ENCODE measurements at places on chromosomes 11 and 22.
A peak's percentile ranks its signal among the peaks of the same experiment; 100 is the strongest.

GRCh38 chr11:82714346-82715174 is 19.1 kb downstream of the FAM181B start:
- DNase-seq = no peak

GRCh38 chr22:49481659-49482399 is 345.8 kb downstream of the BRD1 start:
- DNase-seq = no peak

GRCh38 chr11:5596607-5597201 is at the start of gene TRIM6:
Gene TRIM6 (plus strand): TSS chr11:5596637. CDS start chr11:5596898, 261 bp downstream.
- no peak for DNase-seq

DNA sequence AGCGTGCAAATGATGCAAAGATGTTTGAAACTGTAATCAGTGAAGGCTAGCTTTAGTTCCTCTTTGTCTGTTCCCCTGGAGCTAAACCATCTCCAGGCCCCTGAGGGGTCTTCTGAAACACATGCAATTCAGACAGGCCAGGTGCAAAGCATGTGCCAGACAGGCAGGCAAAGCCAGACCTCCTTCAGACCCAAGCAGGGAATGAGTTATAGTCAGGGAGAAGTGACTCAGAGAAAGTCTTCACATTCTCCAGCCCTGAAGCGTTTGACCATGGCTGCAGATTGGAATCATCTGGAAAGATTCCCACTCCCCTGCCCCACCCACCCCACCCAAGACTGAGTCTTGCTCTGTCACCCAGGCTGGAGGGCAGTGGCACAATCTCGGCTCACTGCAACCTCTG is 187.0 kb upstream of the ISX start:
- no peak for DNase-seq

- DNase-seq = no peak
These were observed 3.2 kb upstream of the TBX1 start for GRCh38 chr22:19757140-19757984.

- DNase-seq = no peak
These were observed 63.7 kb downstream of the MED15 start for GRCh38 chr22:20571078-20571503.

- DNase-seq = no peak
These were observed 756 bp downstream of the CLNS1A start for GRCh38 chr11:77636731-77637344.

GRCh38 chr11:75423721-75424120 is 9.3 kb downstream of the KLHL35 start:
- DNase-seq = no peak

- DNase-seq = no peak
These were observed 9.9 kb upstream of the PARVB start for GRCh38 chr22:44014241-44014640.

- DNase-seq = no peak
These were observed 642 bp downstream of the NAA40 start for GRCh38 chr11:63939397-63939891.

DNA sequence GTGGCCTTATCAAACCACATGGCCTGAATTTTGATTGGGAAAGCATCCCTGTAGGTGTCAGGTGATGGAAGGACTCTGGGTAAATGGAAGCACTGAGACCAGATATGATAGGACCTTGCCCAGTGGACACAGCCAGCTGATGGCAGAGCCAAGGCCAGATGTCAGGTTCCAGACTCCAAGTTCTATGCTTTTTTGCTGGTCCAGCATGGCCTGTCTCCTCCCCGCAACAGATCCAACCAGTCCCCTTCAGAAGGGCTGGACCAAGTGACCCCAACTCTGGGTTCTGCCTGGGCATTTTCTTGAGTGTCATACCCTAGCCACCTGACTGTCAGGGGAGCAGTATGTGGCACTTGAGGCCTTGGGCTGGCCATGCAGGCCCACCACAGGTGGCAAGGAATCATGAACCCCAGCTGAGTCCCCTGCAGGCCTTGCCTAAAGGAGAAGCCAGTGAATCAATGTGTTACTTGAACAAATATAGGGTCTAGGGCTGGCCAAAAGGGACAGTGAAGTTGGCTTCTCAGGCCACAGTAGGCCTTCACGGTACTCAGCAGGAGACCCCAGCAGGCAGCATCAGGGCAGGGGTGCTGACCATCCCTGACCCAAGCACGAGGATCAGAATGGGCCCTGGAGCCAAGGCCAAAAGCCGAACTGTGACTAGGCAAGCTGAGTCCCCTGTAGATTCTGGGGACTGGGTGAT is 27.1 kb downstream of the KCNQ1OT1 start:
- DNase-seq = no peak

DNA sequence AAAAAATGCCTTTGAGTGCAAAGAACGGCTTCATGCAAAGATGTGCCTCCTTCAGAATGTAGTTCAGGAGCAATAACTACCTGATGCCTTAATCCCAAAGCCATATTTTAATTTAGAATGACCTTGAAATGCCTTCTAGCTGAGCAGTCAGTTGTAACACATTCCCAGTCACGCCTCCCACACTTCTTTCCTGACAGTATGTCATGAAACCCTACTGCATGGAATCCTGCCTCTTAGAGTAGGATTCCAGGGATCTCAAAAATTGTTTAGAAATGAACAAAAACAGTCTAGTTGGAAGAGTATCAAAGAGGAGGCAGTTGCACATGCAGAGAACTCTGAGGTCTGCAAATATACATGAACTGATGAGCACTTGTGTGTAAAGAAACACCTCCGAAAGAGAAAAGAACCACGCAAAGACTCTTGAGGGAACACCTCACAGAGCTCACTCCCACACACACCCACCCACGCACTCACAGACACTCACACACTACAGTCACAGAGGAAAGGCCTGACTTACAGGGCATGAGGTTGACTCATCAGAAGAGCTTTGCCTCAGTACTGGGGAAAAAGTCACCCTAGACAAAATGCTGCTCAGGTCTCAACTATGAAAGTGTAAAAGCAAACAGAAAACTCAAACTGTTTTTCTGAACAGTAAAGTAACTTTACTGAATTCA is 77.4 kb downstream of the GGTLC2 start:
- DNase-seq = no peak

- DNase-seq = no peak
These were observed 23.7 kb downstream of the YPEL1 start for GRCh38 chr22:21711851-21712250.

DNA sequence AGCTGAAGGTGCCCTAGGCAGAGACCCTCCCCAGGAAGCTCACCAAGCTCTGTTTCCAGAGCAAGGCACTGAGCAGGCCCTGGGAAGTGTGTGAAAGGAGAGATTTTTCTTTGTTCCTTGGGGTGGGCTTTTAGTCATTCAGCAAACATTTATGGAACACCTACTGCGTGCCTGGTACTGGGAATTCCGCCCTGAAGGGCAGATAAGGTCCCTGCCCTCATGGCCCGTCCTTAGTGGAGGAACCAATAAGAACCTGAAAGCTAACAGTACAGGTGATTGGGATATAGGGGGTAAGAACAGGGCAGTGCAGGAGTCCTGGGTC is 3.9 kb downstream of the TMEM134 start:
- no peak for DNase-seq

DNA sequence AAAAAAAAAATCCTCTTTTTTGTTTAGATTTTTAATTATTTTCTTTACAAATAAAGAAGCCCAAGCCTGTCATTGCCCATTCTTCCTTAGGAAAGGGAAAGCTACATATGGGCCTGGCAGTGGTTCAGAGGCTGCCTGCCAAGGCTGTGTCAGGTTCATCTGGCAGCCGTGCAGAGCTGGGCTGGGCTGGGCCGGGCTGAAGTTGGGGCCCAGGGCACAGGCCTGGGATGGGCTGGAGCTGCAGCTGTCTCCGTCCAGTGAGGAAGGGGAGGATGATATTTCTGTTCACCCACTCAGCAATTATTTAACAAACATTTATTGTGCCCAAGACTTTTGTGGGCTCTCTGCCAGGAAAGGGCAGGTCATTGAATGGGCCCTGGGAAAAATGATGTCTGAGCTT is 4.6 kb downstream of the PRR5L start:
- DNase-seq = no peak

- no peak for DNase-seq
These were observed 2.2 kb downstream of the TUT1 start for GRCh38 chr11:62588966-62589637.

- DNase-seq = no peak
These were observed 34.8 kb downstream of the EFCAB6 start for GRCh38 chr22:43777286-43777685.

DNA sequence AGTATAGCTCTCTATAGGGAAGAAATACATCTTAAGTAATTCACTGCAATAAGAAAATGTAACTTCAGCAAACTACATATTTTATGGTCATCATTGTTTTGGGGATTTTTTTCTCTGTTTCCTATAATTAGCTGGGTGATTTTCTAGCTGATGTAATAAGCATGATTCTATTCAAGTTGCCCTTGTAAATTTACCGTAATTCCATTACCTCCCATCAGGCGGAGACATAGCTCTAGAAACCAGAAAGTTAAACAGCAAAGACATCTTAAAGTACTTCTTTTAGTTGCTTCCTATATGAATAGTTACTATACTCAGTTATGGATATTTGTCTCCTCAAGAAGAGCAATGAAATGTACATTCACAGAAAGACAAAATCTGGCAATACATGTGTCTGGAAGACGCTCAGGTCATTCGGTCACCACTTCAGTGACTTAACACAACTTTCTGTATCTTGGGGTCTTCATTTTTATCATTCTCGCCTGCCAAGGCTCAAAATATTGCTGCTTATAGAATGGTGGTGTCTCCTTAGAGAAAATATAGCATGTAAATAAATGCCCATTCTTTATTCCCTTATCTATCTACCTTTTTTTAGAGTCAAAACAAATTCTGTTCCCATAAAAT is 239.9 kb upstream of the ZC3H12C start:
- no peak for DNase-seq

GRCh38 chr11:63017306-63017974 is 1.8 kb upstream of the SLC22A8 start:
- no peak for DNase-seq

- no peak for DNase-seq
These were observed 8.0 kb downstream of the MYH9 start for GRCh38 chr22:36379593-36380361.

- no peak for DNase-seq
These were observed 115.7 kb downstream of the WNT7B start for GRCh38 chr22:45861259-45861658.

GRCh38 chr11:117830674-117831351 is 6.3 kb upstream of the FXYD2 start:
- DNase-seq = no peak

GRCh38 chr11:117457031-117457785 is 129.6 kb downstream of the CEP164 start:
- DNase-seq = peak; percentile 69

DNA sequence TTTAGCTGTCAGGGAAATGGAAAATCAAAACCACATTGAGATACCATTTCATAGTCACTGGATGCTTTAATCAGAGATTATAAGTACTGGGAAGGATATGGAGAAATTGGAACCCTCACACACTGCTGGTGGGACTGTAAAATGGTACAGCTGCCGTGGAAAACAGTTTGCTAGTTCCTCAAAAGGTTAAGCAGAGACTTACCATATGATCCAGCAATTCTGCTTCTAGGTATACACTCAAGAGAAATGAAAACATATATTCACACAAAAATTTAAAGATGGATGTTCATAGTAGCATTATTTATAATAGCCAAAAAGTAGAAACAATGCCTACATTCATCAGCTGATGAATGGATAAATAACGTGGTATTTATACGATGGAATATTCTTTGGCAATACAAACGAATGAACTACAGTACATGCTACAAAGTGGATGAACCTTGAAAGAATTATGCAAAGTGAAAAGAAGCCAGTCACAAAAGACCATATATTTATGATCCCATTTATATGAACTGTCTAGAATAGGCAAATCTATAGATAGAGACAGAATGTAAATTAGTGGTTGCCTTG is 23.0 kb downstream of the RNF121 start:
- DNase-seq = no peak

DNA sequence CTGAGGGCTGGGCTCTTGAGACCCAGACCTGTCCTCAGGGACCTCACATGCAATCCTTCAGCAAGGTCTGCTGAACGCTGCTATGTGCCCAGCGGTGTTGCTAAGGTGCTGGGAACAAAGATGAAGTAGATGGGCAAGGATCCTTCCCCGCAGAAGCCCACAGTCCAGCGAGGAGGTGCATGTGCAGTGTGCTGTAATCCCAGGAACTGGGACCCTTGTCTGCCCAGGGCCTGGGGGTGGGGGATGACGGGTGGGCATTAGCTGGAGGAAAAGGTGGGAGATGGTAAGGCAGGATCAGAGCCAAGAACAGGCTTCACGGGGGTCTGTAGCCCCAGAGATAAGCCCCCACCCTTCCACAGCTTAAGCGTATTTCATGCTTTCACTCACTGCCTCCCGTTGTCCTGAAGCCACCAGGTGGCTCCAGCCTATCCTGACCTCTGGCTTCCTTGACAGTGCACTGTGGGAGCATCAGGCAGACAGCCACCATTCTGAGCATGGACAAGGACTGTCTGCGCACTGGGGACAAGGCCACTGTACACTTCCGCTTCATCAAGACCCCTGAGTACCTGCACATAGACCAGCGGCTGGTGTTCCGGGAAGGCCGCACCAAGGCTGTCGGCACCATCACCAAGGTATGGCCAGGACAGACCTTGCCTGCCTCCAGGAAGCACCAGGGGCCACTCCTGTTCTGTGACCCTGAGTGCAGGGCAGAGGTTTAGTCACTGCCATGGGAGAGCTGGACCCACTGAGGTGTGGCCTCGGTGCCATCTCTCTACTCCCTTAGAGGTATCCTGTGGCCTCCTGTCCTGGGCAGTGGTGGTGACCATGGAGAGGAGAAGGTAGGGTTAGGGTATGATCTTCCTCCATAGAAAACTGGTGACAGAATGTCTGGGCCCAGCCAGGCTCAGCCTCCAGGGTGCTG is 22.0 kb downstream of the GTPBP1 start:
- DNase-seq = no peak

- DNase-seq = no peak
These were observed 56.0 kb downstream of the CTTN start for GRCh38 chr11:70454197-70454767.

DNA sequence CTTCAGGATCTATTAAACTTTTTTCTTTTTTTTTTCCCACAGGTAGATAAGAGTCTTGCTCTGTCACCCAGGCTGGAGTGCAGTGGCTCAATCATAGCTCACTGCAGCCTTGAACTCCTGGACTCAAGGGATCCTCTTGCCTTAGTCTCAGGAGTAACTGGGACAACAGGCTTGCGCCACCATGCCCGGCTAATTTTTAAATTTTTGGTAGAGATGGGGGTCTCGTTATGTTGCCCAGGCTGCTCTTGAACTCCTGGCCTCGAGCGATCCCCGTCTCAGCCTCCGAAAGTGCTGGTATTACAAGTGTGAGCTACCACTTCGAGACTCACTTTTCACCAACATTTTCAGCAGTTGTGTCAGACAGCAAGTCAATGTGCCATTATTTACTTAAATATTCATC is 962 bp downstream of the SIRT3 start:
- DNase-seq = no peak

- no peak for DNase-seq
These were observed 304.2 kb downstream of the INSC start for GRCh38 chr11:15418921-15419320.

GRCh38 chr22:45376703-45377102 is 36.7 kb downstream of the SMC1B start:
- DNase-seq = no peak

- no peak for DNase-seq
These were observed 626.6 kb upstream of the KIRREL3 start for GRCh38 chr11:127627204-127627603.

All from NCI-H1930 (cell line).